Suprapubic skin (tissue), 4 donors: ENCODE measurements at places on chromosomes 13 and 19. TPM values are rescaled to one million over a fixed set of nuclear protein-coding genes. Genes with fewer than 3 reads are reported as not detected.

Gene TTC9B
- total RNA-seq, result not detected

- H3K36me3 ChIP-seq, result no peaks in the 10 kb centered on the region
- H3K27ac ChIP-seq, result no peak overlapping the region
- no peak for DNase-seq
- no peak overlapping the region for H3K4me3 ChIP-seq
- H3K4me1 ChIP-seq, result no peaks in the 10 kb centered on the region
- H3K27me3 ChIP-seq, result no peaks in the 10 kb centered on the region
Measured at GRCh38 chr13:87554045-87554444, 117.1 kb upstream of the SLITRK5 start.

DNA sequence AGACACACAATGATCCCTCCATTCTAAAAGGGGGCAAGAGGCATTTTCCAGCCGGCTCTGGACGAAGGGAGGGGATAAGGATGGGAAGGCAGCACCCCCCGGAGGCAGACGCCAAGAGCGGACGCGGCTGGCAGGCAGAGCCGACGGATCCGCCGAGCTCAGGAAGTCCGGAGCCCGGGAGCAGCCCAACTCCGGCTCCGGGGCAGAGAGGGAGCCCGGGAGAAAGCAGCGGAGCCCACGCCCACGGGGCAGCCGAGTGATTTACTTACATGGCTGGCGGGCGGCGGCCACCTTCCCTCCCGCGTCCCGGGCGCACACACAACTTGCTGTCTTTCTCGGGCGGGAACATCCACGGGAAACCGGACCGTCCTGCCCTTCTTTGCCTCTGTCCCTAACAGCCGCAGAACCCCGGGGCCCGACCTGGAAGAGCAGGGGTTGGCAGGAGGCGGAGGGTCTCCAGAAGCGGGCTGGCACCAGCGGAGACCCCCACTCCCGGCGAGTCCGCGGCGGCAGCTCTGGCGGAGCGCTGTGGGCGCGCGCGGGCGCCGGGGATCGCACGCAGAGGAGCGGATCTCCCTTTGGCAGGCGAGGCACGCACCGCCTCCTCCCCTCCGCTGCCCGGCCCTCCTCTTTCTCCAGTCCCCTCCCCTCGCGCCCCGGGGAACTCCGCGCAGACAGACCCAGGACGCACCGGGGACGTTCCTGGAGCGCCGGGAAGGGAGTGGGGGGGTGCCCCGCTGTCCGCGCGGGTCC, at the start of gene LHFPL6:
Gene LHFPL6 (minus strand): TSS at position 580 of the 753 bp plus-strand sequence.
- peak; percentile 90 for DNase-seq
- H3K4me1 ChIP-seq, result peaks cover 19% of the 10 kb centered on the region
- H3K36me3 ChIP-seq, result no peaks in the 10 kb centered on the region
- H3K27me3 ChIP-seq, result no peaks in the 10 kb centered on the region
- peak within 1 kb of the TSS; percentile 88 for H3K4me3 ChIP-seq

DNA sequence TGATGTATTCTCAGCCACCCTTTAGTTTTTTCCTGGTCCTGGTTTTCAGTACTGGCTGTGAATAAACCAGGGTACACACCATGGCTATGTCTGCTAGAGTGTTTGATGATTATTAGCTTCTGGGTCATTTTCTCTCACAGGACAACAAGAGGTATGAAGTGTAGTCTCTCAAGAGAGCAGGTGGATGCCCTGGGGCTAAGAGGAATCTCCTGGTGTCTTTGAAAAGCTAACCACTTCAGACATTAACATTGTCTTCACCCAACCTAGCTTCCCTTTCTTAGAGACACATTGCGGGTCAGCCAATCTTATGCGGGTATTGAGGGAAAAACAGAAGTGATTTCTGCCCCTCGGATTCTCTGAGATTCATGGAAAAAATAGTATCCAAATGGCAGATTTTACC, 1.6 kb downstream of the ZNF730 start:
- no peak overlapping the region for H3K27ac ChIP-seq
- H3K4me1 ChIP-seq, result peaks cover 7% of the 10 kb centered on the region
- no peaks in the 10 kb centered on the region for H3K36me3 ChIP-seq
- no peaks in the 10 kb centered on the region for H3K27me3 ChIP-seq
- DNase-seq, result no peak
- no peak overlapping the region for H3K4me3 ChIP-seq

GRCh38 chr13:99736541-99736940, 235.0 kb downstream of the ZIC5 start:
- no peak for DNase-seq
- H3K4me1 ChIP-seq, result no peaks in the 10 kb centered on the region
- H3K27ac ChIP-seq, result no peak overlapping the region
- H3K27me3 ChIP-seq, result no peaks in the 10 kb centered on the region

- H3K36me3 ChIP-seq, result peaks cover 81% of the 10 kb centered on the region
- H3K4me3 ChIP-seq, result no peak overlapping the region
- H3K27ac ChIP-seq, result no peak overlapping the region
- no peaks in the 10 kb centered on the region for H3K27me3 ChIP-seq
Measured at GRCh38 chr19:5705552-5705951, 14.4 kb downstream of the LONP1 start.

DNA sequence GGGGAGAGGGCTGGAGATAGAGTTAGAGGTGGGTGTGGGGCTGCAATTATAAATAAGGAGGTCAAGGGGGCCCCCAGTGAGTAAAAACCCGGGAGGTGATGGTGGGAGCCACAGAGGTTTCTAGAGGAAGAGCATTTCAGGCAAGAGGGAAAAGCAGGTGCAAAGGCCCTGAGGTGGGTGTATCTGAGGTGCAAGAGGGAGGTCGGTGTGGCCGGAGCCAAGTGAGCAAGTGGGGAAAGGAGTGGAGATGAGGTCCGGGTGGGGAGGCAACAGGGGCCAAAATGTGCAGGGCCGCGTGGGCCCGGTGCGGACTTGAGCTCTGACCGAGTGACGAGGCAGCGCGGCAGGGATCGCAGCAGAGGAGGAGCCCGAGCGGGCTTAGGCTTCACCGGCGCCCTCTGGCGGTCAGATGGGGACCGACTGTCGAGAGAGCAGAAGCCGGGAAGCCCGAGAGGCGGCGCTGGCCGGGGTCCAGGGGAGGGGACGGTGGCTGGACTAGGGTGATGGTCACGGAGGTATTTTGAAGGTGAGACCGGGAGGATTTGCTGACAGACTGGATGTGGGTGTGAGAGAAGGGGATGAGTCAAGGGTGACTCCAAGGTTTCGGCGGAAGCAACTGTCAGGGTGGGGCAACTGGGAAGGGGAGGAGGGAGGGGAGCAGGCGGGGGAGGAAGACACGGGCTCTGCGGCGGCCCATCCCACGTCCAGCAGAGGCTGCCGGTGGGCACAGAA, 17.7 kb upstream of the SPACA4 start:
- no peaks in the 10 kb centered on the region for H3K27me3 ChIP-seq
- no peaks in the 10 kb centered on the region for H3K36me3 ChIP-seq
- peak overlapping the region; percentile 39 for H3K4me3 ChIP-seq
- H3K4me1 ChIP-seq, result peaks cover 22% of the 10 kb centered on the region
- no peak overlapping the region for H3K27ac ChIP-seq
- peak; percentile 95 for DNase-seq

DNA sequence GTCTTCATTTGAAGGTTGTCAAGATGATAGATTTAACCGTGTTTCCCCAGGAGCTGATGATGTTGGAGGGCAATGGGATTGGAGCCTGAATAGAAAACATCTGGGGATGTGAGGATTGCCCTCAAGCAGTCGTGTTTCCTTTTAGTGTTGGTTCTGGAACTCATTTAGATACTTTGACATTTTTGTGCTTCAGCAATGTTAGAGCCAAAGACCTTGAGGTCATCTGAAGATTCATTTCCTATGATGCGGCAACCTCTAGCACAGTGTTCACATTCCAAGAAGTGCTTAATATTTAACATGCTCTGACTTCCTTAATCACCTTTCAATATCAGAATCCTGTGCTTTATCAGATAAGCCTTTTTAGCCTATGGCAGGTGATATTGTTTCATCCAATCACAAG, 82.7 kb downstream of the SLC10A2 start:
- no peaks in the 10 kb centered on the region for H3K27me3 ChIP-seq
- H3K27ac ChIP-seq, result no peak overlapping the region
- no peaks in the 10 kb centered on the region for H3K36me3 ChIP-seq
- no peaks in the 10 kb centered on the region for H3K4me1 ChIP-seq

Gene ZNF177
- 1.8 TPM for total RNA-seq

Gene IQCN
- 14.1 TPM for total RNA-seq

GRCh38 chr19:7637374-7638256, 705 bp downstream of the STXBP2 start:
- H3K36me3 ChIP-seq, result peaks cover 9% of the 10 kb centered on the region
- H3K4me1 ChIP-seq, result peaks cover 20% of the 10 kb centered on the region
- H3K4me3 ChIP-seq, result peak overlapping the region; percentile 74
- H3K27ac ChIP-seq, result peak overlapping the region; percentile 88

DNA sequence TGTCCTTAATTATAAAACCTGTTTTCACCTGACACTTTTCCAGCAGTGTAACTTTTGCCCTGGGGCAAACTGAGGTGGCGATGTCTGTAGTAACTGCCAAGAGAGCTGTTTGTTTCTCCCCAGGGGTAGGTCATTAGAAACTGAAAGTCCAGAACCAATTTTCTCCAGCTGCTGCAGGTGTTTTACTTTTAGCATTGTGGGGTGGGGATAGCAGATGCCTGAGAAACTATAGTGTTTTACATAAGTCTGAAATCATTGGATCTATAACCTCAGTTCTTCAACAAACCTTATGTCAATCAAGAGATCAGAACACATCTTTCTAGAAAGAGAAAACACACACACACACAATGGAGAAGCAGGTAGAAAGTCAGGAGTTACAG, 92.7 kb downstream of the LHFPL6 start:
- H3K36me3 ChIP-seq, result no peaks in the 10 kb centered on the region
- no peak overlapping the region for H3K27ac ChIP-seq
- peaks cover 4% of the 10 kb centered on the region for H3K4me1 ChIP-seq
- no peak for DNase-seq

DNA sequence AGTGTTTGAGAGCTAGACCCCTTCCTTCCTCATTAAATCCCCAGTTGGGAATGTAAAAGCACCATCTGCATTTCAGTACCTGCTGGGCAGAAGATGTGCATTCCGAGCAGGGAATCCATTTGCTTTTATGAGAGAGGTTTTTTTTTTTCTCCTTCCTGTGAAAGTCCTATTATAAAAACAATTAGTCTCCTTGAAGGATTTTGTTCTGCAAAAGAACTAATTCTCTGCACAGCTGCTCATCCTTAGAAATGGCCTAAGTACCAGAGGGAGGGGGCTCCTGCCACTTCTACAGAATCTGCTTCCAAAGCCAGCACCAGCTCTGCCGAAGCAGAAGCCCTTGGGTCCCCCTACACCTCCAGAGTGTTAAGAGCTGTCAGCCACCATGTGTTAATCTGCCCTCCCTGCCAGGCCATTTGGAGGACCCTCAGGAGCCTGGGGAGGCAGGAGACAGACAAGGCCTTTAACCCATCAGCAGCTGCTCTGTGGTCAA, 36.4 kb upstream of the SERPINE3 start:
- H3K36me3 ChIP-seq, result no peaks in the 10 kb centered on the region
- no peak for DNase-seq
- H3K4me1 ChIP-seq, result no peaks in the 10 kb centered on the region

Gene KIR2DL4
- not detected for total RNA-seq

GRCh38 chr13:23748109-23748990, 140.8 kb downstream of the MIPEP start:
- H3K4me3 ChIP-seq, result no peak overlapping the region
- no peaks in the 10 kb centered on the region for H3K27me3 ChIP-seq
- no peaks in the 10 kb centered on the region for H3K36me3 ChIP-seq

DNA sequence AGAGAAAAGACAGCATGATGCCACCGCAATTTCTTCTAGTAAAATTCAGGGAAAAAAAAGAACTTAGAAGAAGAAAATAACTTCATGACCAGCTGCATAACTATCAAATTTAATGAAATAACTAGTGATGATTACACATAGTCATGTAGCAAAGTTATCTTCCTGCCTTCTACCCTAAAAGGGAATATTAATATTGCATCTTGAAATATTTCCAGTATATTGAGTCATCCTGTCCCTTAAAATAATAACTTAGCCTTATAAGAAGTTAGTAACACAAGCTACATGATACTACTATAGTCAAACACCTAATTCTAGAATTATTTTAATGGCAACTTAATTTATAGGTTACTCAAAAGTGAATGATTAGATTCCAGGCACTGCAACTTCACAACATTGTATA, 289.2 kb downstream of the KLF12 start:
- no peak overlapping the region for H3K4me3 ChIP-seq
- DNase-seq, result no peak
- H3K27ac ChIP-seq, result no peak overlapping the region
- no peaks in the 10 kb centered on the region for H3K4me1 ChIP-seq
- no peaks in the 10 kb centered on the region for H3K27me3 ChIP-seq

DNA sequence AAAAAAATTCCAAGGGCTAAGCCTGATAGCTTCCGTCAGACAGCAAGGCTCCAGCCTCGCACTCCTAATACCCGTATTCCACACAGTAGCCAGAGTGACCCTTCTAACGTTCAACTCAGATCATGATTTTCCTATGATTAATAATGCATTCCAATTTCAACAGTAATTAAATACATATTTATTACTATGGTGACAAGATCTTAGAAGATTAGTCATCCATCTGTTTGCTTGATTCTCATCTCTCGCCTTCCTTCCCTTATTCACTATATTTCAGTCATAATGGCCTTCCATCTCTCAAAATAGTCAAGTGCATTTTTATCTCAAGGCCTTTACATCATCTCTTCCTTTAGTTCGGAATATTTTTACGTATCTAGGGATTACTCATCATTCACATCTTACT, 621.2 kb upstream of the SPRY2 start:
- no peak for DNase-seq
- no peak overlapping the region for H3K4me3 ChIP-seq
- no peaks in the 10 kb centered on the region for H3K4me1 ChIP-seq
- H3K27me3 ChIP-seq, result no peaks in the 10 kb centered on the region
- H3K27ac ChIP-seq, result no peak overlapping the region

DNA sequence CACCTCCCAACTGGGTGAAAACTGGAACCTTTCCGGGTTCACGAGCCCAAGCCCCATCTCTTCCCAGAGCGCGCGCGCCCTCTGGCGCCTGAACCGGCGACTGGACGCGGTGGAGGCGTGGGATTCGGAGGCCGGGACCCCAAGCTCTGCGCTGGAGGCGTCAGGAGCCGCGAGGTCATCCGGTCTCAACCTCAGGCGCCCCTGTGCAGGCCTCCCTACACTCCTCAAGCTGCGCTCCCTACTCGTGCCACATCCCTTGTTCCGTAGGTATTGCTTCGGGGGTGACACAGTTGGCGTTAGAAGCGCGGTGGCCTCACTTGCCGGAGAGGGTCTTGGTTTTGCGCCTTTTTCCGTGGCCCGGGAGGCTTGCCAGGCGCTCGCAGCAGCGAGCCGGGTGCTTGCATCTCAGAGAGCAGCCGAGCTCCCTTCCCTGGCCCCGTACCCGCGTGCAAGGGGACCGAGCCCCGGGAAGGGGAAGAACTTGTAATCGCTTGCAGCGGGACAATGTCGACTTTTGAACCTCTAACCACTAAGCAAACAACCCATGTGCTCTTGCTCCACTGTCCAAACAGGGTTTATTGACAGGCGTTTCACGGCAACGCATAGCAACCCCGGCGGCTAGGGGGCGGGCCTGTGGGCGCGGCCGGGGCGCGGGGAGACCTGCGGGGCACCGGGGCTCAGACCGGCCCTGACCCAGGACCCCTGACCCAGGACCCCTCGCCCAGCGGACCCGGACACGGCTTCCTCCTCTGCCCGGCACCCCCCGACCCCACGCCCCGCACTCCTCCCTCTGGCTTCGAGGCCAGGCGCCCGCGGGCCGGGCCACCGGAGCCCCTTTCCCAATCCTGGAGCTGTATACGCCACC, 8.5 kb downstream of the CDX2 start:
- peaks cover 94% of the 10 kb centered on the region for H3K27me3 ChIP-seq
- DNase-seq, result no peak
- H3K27ac ChIP-seq, result no peak overlapping the region
- peak overlapping the region; percentile 45 for H3K4me3 ChIP-seq
- no peaks in the 10 kb centered on the region for H3K36me3 ChIP-seq
- H3K4me1 ChIP-seq, result peaks cover 19% of the 10 kb centered on the region

GRCh38 chr13:36848199-36848982, 29.4 kb downstream of the RFXAP start:
- H3K4me3 ChIP-seq, result no peak overlapping the region
- no peaks in the 10 kb centered on the region for H3K27me3 ChIP-seq
- H3K36me3 ChIP-seq, result peaks cover 3% of the 10 kb centered on the region
- no peaks in the 10 kb centered on the region for H3K4me1 ChIP-seq
- no peak for DNase-seq
